ENCODE measurements at places on chromosomes 5 and 9.

- H3K27me3 ChIP-seq: no peaks in the 10 kb centered on the region
- H3K27ac ChIP-seq: no peak overlapping the region
- no peak for DNase-seq
- H3K36me3 ChIP-seq: no peaks in the 10 kb centered on the region
- H3K4me1 ChIP-seq: no peaks in the 10 kb centered on the region
These were observed 6.7 kb upstream of the PPARGC1B start for GRCh38 chr5:149723374-149723773.

GRCh38 chr9:108786901-108787689, 68.7 kb downstream of the ACTL7B start:
- no peaks in the 10 kb centered on the region for H3K36me3 ChIP-seq
- no peak overlapping the region for H3K4me3 ChIP-seq
- H3K27ac ChIP-seq: no peak overlapping the region
- no peaks in the 10 kb centered on the region for H3K4me1 ChIP-seq

DNA sequence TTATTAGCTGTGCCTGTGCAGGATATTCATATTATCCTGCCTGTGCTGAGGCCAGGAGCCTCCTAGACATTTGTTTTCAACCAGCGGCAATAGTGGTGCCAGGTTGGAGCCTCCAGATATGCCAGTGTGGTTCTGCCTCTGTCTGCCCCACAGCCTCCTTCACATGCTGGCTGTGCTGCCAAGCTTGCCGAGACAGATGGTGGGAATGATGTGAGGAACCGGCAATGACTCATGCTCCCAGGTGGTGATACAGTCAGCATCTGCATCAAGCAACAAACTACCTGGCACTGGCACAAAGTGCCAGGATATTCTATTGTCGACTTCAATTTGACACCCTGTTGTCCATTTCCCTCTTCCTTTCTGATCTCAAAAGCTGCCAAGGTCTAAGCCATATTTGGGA, 285.7 kb downstream of the CHSY3 start:
- H3K36me3 ChIP-seq: no peaks in the 10 kb centered on the region
- no peak for DNase-seq
- no peaks in the 10 kb centered on the region for H3K27me3 ChIP-seq

DNA sequence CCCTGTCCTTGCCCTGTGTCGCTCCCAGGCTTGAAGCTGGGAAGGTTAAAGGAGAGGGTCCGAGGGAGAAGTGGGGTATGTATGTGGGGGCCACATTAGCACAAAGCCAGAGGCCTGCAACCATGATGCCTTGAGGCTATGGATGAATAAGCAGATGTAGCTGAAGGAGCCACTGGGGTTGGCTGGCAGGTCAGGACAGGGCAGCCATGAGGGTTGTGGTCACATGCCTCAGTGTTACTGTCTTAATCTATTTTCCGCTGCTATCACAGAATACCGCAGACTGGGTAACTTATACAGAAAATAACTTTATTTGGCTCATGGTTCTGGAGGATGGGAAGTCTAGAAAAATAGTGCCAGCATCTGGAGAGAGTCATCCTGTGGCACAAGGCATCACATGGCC, 9.2 kb upstream of the GRHPR start:
- H3K27me3 ChIP-seq: no peaks in the 10 kb centered on the region
- H3K4me3 ChIP-seq: no peak overlapping the region
- no peak for DNase-seq
- H3K4me1 ChIP-seq: peaks cover 19% of the 10 kb centered on the region
- no peak overlapping the region for H3K27ac ChIP-seq

DNA sequence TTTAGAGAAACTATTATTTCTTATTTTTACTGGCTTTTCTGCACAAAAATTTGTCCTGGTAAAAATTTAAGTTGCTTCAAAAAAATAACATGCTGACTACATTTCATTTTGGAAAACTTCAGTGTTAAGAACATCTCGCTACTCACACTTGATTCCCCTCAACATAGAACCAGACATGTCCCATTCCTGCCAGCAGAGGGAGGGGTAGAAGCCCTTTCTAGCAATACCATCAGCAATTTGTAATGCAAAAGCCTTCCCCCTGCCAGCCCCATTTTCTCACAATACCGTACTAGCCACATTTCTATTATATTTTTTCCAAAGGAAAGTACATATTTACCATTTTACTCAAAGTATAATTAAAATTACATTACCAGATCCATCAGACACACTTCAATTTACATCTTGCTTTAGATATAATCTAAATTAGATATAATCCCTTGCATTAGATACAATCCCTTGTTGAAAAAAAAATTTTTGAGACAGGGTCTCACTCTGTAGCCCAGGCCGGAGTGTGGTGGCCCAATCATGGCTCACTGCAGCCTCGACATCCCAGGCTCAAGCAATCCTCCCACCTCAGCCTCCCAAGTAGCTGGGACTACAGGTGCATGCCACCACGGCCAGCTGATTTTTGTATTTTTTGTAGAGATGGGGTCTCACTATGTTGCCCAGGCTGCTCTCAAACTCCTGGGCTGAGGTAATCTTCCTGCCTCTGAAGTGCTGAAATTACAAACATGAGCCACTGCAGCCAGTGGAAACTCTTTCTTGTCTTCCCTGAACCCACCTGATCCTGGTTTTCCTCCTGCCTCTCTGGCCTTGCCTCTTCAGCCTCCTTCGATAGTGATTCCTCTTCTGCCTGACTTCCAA, 39.6 kb upstream of the IDNK start:
- no peak overlapping the region for H3K27ac ChIP-seq
- no peak for DNase-seq
- H3K27me3 ChIP-seq: no peaks in the 10 kb centered on the region
- no peak overlapping the region for H3K4me3 ChIP-seq
- H3K36me3 ChIP-seq: no peaks in the 10 kb centered on the region

DNA sequence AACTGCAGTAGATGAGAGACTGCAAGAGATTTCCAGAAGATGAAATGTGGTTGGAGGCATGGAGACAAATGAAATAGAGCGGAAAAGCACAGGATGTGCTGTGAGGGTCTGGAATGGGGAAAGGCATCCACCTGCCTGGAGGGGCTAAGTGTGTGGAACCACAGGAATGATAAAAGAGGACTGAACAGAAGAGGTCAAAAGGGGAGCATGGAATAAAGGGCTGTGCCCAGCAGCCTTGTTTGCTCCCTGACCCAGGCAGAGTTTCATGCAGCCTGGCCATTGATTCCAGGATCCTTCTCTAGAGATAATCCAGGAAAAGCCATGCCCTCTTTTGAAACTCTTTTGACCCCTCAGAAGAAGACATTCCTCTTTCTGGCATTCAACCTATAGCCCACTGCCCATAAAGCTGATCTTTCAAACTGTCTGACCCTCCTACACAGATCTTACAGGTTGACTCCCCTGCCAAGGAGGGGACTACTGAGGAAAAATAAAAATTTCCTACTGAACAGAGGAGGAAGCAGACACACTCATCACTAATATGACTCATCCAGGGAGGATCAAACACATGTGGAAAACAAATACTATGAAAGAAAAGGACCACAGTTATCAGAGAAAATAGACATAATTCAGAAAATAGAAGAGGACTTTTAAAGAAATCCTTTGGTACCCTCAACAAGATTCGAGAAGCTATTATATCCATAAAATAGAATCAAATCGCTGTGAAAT, 273.5 kb upstream of the PCSK5 start:
- H3K4me3 ChIP-seq: no peak overlapping the region
- H3K36me3 ChIP-seq: no peaks in the 10 kb centered on the region

DNA sequence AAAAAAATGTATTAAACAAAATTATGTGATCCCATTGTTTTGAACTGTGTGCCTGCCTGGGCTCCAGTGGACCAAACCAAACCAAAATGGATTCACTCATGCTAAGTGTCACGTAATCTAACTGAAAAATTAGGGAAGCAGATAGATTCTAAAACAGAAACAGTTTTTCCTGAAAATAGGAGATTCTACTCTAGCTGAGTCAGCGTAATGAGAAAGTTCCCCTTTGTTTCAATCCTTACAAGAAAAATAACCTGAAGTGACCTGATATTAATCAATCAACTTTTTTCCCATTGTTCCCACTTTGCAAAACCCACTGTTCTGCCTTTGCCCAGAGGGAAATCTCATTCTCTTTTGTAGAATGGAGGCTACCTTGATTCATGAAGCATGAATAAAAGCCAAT, 682.4 kb upstream of the CDH10 start:
- no peak for DNase-seq
- H3K36me3 ChIP-seq: no peaks in the 10 kb centered on the region
- no peaks in the 10 kb centered on the region for H3K4me1 ChIP-seq
- no peak overlapping the region for H3K27ac ChIP-seq

GRCh38 chr5:156909180-156909579, 53.8 kb downstream of the TIMD4 start:
- H3K27me3 ChIP-seq: no peaks in the 10 kb centered on the region
- H3K4me3 ChIP-seq: no peak overlapping the region
- H3K36me3 ChIP-seq: no peaks in the 10 kb centered on the region

DNA sequence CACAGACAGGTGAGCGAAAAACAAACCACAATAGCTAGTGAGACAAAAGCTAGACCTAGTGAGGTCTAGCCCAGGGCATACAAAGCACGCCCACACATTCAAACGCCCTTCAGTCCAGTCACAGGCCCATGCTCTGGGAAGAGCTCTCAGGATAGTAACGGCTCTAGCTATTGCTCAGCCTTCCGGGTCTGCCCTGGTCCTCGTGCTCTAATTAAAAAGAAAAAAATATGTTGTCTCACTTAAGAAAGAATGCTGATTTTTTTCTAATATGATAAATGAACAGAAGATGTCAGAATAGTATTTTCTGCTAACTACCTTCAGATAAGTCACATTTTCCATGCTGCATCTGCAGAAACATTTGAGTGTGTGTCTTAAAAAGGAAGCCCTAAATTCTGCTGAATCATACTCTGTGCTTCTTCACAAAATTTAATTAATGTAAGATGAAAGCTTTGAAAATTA, 94.5 kb downstream of the PLPP1 start:
- DNase-seq: no peak
- H3K36me3 ChIP-seq: no peaks in the 10 kb centered on the region
- H3K27me3 ChIP-seq: no peaks in the 10 kb centered on the region
- H3K4me1 ChIP-seq: peaks cover 8% of the 10 kb centered on the region

DNA sequence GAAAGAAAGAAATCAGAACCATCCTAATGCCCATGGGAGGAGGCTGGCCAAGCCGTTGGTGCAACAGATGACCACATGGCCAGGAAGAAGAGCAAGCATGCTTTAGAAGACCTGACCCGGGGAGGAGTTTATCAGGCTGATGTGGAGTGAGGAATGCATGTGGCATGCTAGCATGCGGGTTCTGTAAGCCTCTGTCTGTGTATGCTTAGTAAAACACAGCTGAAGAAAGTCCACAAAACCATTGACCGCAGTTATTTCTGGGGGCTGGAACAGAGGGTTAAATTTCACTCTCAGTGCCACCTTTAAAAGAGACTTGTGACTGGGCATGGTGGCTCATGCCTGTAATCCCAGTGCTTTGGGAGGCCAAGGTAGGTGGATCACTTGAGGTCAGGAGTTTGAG, 19.1 kb downstream of the GFI1B start:
- H3K27me3 ChIP-seq: peaks cover 6% of the 10 kb centered on the region
- no peaks in the 10 kb centered on the region for H3K4me1 ChIP-seq
- no peak overlapping the region for H3K4me3 ChIP-seq
- H3K36me3 ChIP-seq: no peaks in the 10 kb centered on the region

GRCh38 chr5:127307868-127308267, 17.3 kb downstream of the MEGF10 start:
- no peaks in the 10 kb centered on the region for H3K36me3 ChIP-seq
- DNase-seq: no peak
- no peak overlapping the region for H3K27ac ChIP-seq
- no peaks in the 10 kb centered on the region for H3K4me1 ChIP-seq
- H3K27me3 ChIP-seq: no peaks in the 10 kb centered on the region

DNA sequence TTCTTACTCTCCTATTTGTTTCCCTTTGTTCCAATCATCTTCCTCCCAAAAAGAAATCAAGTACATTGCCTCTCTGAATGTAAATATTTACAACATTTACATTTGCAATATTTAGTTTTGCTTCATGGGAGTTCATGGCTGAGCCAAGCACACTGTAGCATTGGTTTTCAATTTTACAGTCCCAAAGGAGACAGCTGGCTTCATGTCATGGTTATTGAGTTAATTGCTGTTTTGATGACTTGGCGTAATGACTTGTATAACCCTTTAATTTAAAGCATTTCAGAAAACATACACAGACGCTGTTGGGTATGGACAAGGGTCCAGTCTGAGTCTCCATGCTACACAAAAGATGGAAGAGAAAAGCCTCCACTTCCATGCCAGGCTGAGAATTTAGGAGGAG, 25.6 kb upstream of the VLDLR start:
- no peaks in the 10 kb centered on the region for H3K4me1 ChIP-seq
- no peak overlapping the region for H3K4me3 ChIP-seq
- H3K36me3 ChIP-seq: no peaks in the 10 kb centered on the region

- H3K27ac ChIP-seq: no peak overlapping the region
- DNase-seq: no peak
- no peak overlapping the region for H3K4me3 ChIP-seq
- no peaks in the 10 kb centered on the region for H3K36me3 ChIP-seq
These were observed 20.2 kb upstream of the WHRN start for GRCh38 chr9:114525513-114525912.

DNA sequence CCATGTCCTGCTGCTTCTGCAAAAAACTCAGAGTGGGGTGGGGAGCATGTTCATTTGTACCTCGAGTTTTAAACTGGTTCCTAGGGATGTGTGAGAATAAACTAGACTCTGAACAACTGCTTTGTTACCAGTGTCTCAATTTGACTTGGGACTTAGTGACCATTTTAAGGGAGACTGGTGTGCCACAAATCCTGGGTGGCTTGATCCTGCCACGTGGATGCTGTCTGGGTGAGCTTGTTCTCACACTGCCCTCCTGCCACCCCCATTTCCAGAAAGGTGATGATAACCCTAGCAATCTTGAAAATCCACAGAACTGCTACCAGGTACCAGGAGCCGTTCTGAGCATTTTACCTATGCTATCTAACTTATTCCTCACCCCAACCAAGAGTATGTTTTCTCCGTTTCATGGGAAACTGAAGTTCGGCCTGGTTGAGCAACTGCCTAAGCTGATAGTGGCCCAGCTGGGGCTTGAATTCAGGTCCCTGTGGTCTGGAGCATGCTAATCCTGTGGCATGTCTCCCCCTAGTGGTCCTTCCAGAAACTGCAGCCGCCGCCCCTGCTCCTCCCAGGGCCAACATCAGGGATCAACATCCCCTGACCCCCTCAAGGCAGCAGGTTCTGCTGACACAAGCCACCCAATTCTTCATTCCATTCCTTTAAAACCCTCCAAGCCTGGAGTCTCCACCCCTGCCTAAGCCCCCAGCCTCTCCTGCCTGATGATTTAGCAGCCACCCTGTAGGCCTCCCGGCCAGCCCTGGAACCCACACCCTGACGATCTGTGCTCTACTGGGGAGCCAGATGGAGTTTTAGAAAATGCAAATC, 2.8 kb downstream of the IL3 start:
- DNase-seq: peak; percentile 66
- no peaks in the 10 kb centered on the region for H3K27me3 ChIP-seq
- peaks cover 17% of the 10 kb centered on the region for H3K4me1 ChIP-seq
- no peaks in the 10 kb centered on the region for H3K36me3 ChIP-seq
- H3K4me3 ChIP-seq: no peak overlapping the region
- H3K27ac ChIP-seq: no peak overlapping the region

- no peak for DNase-seq
- H3K27ac ChIP-seq: no peak overlapping the region
- no peak overlapping the region for H3K4me3 ChIP-seq
- no peaks in the 10 kb centered on the region for H3K27me3 ChIP-seq
- no peaks in the 10 kb centered on the region for H3K36me3 ChIP-seq
- H3K4me1 ChIP-seq: no peaks in the 10 kb centered on the region
These were observed 1229.5 kb upstream of the CDH6 start for GRCh38 chr5:29963956-29964355.

Data from effector memory CD4-positive, alpha-beta T cell (primary cell).